ENCODE measurements at places on chromosomes 12 and 14. TPM values are rescaled to one million over a fixed set of nuclear protein-coding genes. Genes with fewer than 3 reads are reported as not detected.

DNA sequence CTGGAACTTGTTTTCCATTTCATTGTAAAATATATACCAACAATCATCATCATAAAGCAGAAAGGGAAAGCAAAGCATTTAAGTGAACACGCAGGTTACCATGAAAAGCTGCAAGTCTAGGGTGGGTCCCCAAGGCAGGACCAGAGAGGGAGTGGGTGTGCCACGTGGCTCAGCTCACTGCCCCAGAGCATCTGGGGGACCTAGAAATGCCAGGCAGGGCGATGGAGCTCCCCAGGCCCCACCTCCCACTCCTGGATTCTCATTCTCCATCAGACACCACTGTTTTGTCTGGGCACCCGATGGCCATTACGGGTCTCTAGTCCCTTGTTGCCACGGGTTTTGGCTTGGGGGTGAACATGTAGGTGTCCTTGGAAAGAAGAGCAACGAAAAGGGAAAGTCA lies 34.7 kb downstream of the BCL11B start:
- DNase-seq = no peak

DNA sequence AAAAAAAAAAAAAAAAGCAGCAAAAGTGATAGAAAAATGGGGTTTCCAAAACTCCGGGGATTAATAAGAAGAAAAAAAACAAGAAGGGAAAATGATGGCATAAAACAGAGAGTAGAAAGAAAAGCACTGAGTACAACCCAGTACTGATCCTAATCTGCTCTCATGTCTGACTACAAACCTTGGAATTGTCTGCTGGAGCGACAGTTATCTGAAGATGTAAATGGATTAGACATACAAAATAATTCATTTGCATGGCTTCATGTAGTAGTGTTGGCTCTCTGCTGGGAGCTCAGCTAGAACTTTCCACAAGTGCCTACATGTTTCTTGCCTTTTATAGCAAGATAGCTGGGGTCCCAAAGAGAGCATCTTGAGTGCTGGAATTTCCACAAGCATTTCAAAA lies 34.2 kb downstream of the ZCRB1 start:
- DNase-seq = no peak

- no peak for DNase-seq
These were observed 13.5 kb upstream of the FKBP11 start for GRCh38 chr12:48938805-48939204.

Gene GALC
- total RNA-seq = 27.4 TPM

- DNase-seq = no peak
These were observed 30.0 kb downstream of the ALX1 start for GRCh38 chr12:85310025-85310424.

Gene TTC9
- total RNA-seq = 0.82 TPM

DNA sequence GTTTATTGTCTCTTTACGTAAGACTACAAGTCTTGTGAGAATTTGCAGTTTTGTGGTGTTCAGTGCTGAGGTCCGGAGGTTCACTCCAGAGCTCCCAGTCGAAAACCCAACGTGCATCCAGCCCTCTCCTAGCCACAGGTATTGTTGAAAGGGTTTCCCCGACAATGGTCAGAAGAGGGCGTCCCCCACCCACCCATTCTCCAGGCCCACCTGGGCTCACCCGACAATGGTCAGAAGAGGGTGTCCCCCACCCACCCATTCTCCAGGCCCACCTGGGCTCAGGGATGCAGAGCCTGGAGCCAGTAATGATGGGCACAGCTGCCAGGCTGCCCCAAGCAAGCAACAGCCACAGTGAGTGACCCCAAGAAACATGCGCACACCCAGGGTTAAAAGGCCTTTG lies 126.8 kb upstream of the EVL start:
- no peak for DNase-seq

DNA sequence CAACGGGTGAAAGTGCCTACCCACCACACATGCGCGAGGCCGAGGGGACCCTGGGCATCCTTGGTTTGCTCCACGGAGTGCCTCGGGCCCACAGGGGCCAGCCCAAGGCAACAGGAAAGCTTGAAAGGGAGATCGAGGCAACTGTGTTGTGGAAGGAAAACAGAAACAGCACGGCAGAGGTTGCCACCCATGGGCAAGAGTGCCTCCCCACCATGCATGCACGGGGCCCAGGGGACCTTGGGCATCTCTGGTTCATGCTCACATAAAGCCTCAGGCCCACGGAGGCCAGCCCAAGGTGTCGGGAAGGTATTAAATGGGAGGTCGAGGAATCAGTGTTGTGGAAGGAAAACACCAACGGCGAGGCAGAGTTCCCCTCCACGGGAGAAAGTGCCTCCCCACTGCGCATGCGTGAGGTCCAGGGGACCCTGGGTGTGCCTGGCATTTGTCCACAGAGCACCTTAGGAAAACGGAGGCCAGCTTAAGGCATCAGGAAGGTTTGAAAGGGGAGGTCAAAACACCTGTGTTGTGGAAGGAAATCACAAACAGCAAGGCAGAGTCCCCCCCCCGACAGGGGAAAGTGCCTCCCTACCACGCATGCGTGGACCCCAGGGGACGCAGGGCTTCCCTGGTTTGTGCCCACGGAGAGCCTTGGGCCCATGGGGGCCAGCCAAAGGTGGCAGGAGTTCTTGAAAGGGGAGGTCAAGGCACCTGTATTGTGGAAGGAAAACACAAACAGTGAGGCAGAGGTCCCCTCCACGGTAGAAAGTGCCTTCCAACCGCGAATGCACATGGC lies 367.3 kb downstream of the ALG10 start:
- no peak for DNase-seq

GRCh38 chr12:116186482-116187150 lies 90.9 kb downstream of the MED13L start:
- DNase-seq = no peak

Gene FOXN4
- not detected for total RNA-seq

Data from colonic mucosa (tissue), 4 donors.